ENCODE measurements at places on chromosomes 11 and 22. TPM values are rescaled to one million over a fixed set of nuclear protein-coding genes. Genes with fewer than 3 reads are reported as not detected.

The CASP5 gene
- total RNA-seq = not detected

The THRSP gene
- 48.6 TPM for total RNA-seq

The GLYATL2 gene
- not detected for total RNA-seq

The LGALS1 gene
- 115 TPM for total RNA-seq

The CEND1 gene
- total RNA-seq = 0.43 TPM

The PLXNB2 gene
- 187 TPM for total RNA-seq

The BTBD18 gene
- total RNA-seq = not detected

The PKDREJ gene
- total RNA-seq = 0.05 TPM

The FZD4 gene
- 15.8 TPM for total RNA-seq

The MIAT gene
- total RNA-seq = 0.60 TPM

The FOLH1 gene
- 17.9 TPM for total RNA-seq

The RAB36 gene
- 0.38 TPM for total RNA-seq

The CRYBB2 gene
- not detected for total RNA-seq

The SLC6A5 gene
- not detected for total RNA-seq

The PARVA gene
- total RNA-seq = 22.4 TPM

The PHRF1 gene
- 25.4 TPM for total RNA-seq

The RASD2 gene
- not detected for total RNA-seq

The C11orf86 gene
- not detected for total RNA-seq

The APOL2 gene
- 44.4 TPM for total RNA-seq

The TTC36 gene
- 116 TPM for total RNA-seq

The SLC5A12 gene
- 0.20 TPM for total RNA-seq

The PANX3 gene
- not detected for total RNA-seq

Measured in left lobe of liver (tissue), 2 donors.